Activated CD4-positive, alpha-beta T cell treated with anti-CD3 and anti-CD28 coated beads, Interleukin-2, amount 50 U/mL, for 16 hours (primary cell): ENCODE measurements at places on chromosomes 7 and 10.

- no peak for DNase-seq
These were observed 12.3 kb upstream of the TRDMT1 start for GRCh38 chr10:17213646-17214349.

DNA sequence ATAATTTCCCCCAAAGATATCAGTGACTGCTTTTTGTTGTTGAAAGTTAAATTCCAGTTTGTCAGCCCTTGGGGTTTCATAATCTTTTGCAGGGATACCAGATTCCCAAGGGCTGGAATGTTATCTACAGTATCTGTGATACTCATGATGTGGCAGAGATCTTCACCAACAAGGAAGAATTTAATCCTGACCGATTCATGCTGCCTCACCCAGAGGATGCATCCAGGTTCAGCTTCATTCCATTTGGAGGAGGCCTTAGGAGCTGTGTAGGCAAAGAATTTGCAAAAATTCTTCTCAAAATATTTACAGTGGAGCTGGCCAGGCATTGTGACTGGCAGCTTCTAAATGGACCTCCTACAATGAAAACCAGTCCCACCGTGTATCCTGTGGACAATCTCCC lies 3.2 kb downstream of the CYP26A1 start:
- DNase-seq: no peak

DNA sequence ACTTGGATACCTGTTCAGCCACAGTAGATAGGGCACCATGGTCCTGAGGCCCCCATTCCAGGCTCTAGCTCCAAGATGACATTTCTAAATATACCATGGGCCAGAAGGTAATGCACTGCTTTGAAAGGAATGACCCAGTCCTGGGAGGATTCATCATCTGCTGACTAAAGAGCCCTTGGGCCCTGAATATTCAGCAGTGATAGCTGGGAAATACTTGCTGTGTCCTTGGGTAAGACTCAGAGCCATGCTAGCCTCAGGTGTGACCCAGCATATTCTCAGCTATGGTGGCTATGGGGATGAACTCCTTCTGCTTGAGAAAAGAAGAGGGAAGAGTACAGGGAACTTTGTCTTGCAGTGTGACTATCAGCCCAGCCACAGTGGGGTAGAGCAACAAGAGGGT lies 21.3 kb upstream of the AGR2 start:
- DNase-seq: no peak

DNA sequence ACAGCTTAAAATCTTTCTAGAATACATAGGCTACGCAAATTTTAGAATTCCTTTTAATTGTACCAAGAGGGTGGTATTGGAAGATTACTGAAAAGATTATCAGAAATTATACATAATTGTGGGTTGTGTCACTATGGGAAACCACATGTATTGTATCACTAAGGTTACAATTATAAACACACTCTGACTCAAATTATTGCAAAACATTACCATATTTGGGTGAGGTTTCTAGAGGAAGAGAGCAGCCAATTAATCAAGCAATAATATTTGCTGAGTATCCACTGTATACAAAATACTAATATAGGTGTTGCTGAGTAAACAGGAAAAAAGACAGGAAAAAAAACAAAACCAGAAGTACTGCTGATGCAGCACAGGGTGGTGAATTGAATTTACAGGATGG lies 3.1 kb upstream of the CAPZA2 start:
- no peak for DNase-seq

DNA sequence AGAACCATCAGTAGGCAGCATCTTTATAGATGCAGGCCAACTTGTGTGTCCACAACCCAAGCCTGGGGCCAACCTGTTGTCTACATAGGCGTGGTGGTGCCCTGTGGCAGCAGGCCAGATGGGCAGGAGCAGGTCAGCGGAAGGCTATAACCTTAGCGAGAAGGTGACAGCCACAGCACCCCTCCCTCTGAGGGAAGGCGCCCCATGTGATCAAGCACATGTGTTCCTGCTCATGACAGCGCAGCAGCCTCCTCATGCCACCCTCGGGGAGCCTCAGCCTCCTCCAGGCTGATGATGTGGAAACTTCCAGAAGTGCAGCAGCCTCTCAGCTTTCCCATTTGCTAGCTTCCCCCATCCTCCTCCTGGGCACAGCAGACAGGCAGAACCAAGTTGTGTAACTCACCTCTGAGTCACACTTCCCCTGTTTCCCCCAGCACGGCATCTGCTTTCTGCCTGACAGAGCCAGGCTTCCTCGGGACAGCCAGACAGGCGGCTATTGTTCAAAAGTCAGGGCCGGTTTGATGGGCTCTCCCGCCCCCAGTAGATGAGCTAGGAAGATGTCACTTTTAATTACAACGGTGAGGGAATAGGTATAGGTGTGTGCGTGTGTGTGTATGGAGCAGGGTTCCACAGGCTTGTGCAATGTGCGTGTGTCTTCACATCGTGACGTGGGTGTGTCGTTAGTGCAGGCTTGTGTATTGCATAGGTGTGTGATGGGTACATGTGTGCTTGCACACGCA lies 312.0 kb upstream of the ZMIZ1 start:
- DNase-seq: peak; percentile 52

GRCh38 chr7:20797462-20798080 lies 10.9 kb upstream of the SP8 start:
- DNase-seq: peak; percentile 39

GRCh38 chr10:2881720-2882620 lies 185.4 kb upstream of the PFKP start:
- DNase-seq: no peak

- no peak for DNase-seq
These were observed 664.3 kb upstream of the FOXK1 start for GRCh38 chr7:4017785-4018184.

DNA sequence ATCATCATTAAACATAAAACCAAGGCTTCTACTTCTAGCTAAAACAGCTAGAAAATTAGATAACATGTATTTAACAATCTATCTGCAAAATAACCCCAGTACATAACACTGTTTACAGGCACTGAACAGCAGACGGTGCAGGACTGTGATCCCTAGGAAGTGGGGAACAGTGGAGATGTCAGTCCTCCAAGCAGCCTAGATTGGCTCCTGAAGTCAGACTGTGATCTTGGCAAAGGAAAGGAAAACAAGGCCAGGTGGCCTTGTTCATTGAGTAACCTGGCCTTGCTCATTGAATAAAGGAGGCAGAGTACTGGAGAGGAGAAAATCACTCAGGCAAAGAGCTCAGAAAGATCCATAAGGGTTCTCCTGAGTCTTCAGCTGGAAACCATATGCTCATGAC lies 77.7 kb upstream of the DIP2C start:
- no peak for DNase-seq

- DNase-seq: peak; percentile 61
These were observed 96.4 kb upstream of the MDFIC start for GRCh38 chr7:114825423-114825951.

DNA sequence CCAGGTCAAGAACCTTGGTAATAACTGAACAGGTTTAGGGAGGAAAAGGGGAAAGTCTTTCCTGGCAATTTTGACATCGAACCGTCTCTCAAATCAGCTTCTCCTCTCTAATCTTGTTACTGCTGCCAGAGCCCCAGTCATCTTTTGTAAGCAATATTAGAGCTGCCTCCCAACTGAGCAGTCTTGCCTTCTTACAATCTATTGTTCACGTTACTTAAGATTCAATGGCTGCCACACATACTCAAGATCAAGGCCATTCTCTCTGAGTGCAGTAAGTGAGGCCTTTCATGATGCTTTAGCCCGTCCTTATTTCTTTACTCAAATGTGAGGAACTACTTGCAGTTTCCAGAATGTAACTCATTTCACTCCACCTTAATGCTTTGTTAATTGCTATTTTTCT lies 12.4 kb downstream of the NET1 start:
- DNase-seq: no peak

DNA sequence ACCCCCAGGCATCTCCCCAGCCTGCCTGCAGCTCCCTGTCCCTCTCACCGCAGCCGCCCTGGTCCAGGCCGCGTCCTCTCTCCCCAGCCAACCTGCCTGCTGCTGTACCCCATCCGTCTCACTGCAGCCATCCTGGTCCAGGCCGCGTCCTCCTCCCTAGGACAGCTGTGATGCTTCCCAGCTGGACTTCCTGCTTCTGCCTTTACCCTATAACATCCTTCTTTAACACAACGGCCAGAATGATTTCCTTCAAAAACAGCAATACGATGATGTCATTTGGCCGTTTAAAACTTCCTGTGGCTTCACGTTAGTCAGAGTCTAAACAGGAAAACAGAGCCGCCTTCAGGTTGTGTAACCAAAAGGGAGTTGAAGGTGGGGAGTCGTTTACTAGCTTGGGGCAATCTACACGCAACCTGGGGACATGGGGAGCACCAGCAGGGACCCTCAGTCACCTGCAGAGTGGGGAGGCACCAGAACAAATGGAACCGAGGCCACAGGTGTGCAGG lies 32.2 kb upstream of the ZFAND2A start:
- DNase-seq: peak; percentile 70

DNA sequence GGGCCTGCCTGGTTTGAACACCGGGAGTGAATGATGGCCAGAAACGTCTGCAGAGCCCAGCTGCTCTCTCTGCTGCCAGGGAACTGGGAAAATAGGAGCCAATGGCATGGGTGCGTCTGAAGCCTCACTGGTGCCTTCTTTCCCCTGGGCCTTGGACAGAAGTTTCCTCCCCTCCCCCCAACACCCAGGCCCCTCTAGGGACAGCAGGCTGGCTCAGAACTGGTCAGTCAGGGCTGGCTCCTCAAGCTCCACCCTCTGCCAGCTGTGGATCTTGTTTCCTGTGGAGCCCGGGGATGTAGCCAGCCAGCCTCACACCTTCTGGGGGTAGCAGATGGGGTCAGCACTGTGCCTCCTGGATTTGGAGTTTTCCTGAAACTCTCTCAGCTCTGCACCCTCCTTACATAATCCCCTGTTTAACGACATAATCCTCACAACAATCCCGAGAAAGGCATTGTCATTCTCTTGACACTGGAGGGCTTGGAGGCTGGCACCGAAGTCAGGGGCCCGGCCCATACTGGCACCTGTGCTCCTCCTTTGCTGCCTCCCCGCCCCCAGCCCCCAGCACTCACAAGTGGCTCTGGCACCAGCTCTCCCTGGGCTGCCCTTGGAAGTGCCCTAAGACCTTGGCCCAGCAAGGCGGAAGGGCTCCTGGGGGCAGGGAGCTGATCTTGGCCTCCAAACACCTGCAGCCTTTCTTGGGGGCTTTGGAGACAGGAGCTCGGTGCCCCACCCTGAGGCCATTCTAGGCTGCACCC lies 5.7 kb downstream of the LDB3 start:
- DNase-seq: no peak

- DNase-seq: no peak
These were observed 10.0 kb downstream of the MTURN start for GRCh38 chr7:30144657-30145306.

GRCh38 chr7:88344956-88345832 lies 38.5 kb upstream of the STEAP4 start:
- DNase-seq: peak; percentile 6

GRCh38 chr7:12567015-12567414 lies 3.5 kb upstream of the SCIN start:
- DNase-seq: peak; percentile 22

- DNase-seq: peak; percentile 38
These were observed 404.2 kb downstream of the THSD7A start for GRCh38 chr7:11427686-11428273.
